ENCODE measurements at places on chromosomes 1 and 21.

GRCh38 chr1:223678841-223679240 lies 13.3 kb upstream of the CAPN8 start:
- no peak for DNase-seq

DNA sequence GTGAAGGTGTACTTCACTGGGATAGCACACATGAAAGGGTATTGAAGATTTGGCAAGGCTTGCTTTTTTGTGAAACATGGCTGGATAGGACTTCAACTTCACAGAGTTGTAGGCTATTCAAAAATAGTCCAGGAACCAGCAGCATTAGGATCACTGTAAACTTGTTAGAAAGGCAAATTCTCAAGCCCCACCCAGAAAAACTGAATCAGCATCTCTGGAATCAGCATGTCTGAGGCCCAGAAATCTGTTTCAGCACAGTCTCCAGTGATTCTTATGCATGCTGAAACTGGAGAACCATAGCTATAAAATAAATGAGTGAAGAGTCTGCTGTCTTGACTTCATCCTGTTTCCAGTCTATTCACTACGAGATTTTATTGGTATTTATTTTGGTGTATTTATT lies 8.1 kb upstream of the KRTAP21-3 start:
- DNase-seq = no peak

DNA sequence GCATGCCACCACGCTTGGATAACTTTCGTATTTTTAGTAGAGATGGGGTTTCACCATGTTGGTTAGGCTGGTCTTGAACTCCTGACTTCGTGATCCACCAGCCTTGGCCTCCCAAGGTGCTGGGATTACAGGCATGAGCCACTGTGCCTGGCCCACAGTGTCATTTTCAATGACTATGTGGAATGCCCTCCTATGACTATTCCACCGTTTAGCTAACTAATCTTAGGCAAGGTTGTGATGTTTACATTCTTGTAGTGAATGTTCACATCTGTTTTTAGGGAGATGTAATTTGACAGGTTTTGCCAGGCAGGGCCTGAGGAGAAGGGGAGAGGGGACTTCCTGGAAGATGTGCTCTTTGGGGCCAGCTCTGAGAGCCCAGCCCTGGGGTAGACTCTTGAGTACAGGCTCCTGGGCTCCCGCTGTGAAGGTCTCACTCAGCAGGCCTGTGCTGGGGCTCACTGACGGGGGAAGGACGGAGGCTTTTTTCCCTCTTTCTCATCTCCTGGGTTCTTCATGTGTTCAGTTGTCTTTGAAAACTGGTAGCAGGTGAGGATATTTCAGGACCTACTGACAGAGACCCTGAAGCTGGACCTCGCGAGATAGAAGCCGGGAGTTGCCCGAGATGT lies 13.2 kb downstream of the COQ8A start:
- no peak for DNase-seq

- DNase-seq = no peak
These were observed 28.2 kb upstream of the FAM131C start for GRCh38 chr1:16101623-16102022.
